Right atrium auricular region (tissue), 2 donors: ENCODE measurements at places on chromosomes 1 and 21. TPM values are rescaled to one million over a fixed set of nuclear protein-coding genes. Genes with fewer than 3 reads are reported as not detected.

Gene PKLR
- not detected for total RNA-seq

Gene RGS4
- 1.5 TPM for total RNA-seq

Gene SV2A
- 6.3 TPM for total RNA-seq

Gene KIF26B
- total RNA-seq: 0.83 TPM

Gene SPRR1B
- not detected for total RNA-seq

GRCh38 chr1:11691302-11691914 is at the start of gene DRAXIN:
Gene DRAXIN (plus strand): TSS chr1:11691710. CDS start chr1:11706259, 14,549 bp downstream.
- DNase-seq: no peak

- no peak for DNase-seq
Measured at GRCh38 chr1:196160066-196160795, 448.0 kb downstream of the KCNT2 start.

- no peak for DNase-seq
Measured at GRCh38 chr1:225849925-225850324, 32.3 kb downstream of the TMEM63A start.
